Stimulated activated CD8-positive, alpha-beta memory T cell treated with anti-CD3 and anti-CD28 coated beads, Interleukin-4, amount 100 ng/mL, for 4 hours (primary cell): ENCODE measurements at places on chromosomes 13 and 19.
A peak's percentile ranks its signal among the peaks of the same experiment; 100 is the strongest.

DNA sequence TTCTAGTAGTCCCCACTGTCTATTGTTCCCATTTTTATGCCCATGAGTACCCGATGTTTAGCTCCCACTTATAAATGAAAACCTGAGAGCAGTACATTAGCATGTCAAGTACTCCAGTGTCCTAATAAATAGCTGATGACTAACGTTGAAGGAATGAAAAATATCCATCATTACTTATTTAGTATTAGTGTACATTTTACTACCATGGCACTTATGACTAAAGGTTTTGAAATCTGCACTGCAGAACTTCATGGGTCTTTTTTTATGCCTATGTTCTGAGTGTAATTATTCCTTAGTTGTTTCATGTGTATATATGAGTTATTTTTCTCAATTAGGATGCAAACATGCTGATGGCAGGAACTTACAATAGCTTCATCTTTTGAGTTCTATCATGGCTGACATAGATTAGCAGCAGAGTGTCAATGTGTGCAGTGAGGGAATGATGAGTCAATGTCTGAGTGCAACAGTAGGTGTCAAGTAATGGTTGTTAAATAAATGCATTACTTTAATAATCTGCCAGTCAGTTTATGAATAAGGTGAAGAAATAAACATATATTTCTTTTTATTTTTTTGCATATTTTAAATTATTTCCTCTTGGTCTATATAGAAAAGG lies 188.4 kb downstream of the ITGBL1 start:
- DNase-seq = no peak

DNA sequence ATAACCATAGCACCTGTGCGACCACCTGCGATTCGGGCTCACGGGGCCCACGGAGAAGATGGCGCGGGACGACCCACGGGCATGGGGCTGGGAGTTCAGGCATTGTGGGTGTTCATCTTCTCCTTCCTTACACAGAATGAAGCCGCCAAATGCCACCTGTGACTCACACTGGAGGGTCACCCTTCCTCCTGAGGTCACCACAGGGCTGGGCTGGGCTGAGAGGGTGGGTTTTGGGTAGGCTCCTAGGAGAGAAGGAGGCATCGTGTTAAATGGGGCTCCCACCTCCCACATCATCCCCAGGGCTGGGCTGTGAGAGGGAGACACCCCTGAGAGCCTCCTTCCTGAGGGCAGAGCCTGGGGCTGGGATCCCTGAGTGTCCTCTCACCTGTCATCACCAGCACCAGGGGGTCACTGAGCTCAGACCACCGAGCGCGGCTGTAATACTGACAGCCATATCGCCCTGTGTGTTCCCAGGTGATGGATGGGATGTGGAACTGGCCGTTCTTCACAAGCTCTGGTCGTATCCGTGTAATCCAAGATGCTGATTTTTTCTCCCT lies 1.4 kb downstream of the LILRB2 start:
- DNase-seq = no peak

- peak; percentile 47 for DNase-seq
Measured at GRCh38 chr19:37902668-37903067, 3.7 kb downstream of the WDR87 start.

- DNase-seq = no peak
Measured at GRCh38 chr19:31316201-31316951, 32.9 kb downstream of the TSHZ3 start.

- no peak for DNase-seq
Measured at GRCh38 chr13:94546061-94546839, 49.7 kb downstream of the TGDS start.

DNA sequence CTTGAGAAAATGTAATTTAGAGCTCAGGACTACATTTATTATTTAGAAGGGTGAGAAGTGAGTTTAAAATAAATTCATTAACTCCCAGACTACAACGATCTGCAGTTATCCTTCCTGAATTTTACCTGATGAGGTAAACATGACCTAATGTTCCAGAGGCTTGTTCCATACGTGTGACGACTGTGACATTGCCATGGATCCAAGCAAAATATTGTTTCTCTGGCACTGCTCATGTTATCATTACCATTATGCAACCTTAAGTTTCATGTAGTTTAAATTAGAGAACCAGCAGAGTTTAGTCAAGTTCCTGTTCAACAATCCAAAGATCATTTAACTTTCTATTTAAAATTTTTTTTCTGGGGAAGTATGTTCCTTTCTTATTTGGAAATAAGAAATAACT lies 279.6 kb downstream of the KLF5 start:
- no peak for DNase-seq

- no peak for DNase-seq
Measured at GRCh38 chr13:48370815-48371214, 42.1 kb downstream of the LPAR6 start.

- no peak for DNase-seq
Measured at GRCh38 chr13:57704031-57704430, 72.5 kb downstream of the PCDH17 start.

DNA sequence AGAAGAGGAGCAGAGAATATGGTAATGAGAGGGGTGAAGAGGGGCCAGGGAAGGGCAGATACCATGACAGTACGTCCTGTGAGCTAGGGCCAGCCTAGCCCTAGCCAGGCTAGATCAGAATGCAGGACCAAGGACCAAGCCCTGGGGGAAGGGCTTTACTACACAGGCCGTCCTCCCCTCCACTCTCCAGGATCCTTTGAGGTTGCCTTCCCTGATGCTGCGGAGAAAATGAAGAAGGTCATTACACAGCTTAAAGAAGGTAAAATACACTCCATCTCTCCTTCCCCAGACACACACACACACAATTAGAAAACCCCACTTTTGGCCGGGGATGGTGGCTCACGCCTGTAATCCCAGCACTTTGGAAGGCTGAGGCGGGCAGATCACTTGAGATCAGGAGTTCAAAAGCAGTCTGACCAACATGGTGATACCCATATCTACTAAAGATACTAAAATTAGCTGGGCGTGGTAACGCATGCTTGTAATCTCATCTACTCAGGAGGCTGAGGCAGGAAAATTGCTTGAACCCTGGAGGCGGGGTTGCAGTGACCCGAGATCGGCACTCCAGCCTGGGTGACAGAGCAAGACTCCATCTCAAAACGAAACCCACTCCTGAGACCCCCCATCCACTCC lies 8.5 kb downstream of the SPACA6 start:
- no peak for DNase-seq

- no peak for DNase-seq
Measured at GRCh38 chr13:109110159-109110558, 480.7 kb downstream of the MYO16 start.

DNA sequence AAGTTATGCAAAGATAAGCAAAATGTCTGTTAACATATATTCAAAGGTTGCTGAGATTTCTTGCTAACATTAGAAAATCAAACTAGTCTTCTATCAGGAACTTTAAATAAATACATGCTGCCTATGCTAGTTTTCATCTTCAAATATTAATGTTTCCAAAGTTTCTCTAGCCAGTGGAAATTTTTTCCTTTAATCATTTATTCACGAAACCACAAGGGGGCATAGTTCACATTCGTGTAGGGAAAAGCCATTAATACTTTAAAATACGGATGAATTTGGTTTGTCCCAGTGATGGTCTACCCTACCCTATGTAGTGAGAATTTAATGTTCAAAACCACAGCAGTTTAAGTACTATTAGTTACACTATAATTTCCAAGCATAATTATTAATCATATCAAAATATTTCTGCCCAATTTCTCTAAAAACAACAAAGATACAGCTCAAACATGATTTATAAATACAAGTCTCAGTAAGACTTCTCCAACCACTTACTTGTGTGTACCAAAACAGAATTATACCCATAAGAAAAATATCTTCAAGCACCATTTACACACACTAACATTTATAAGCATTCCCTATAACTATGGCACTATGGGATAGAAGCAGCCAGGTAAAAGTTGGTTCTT lies 16.2 kb downstream of the NUFIP1 start:
- DNase-seq = no peak

- no peak for DNase-seq
Measured at GRCh38 chr19:16856091-16856490, 26.9 kb downstream of the SIN3B start.

DNA sequence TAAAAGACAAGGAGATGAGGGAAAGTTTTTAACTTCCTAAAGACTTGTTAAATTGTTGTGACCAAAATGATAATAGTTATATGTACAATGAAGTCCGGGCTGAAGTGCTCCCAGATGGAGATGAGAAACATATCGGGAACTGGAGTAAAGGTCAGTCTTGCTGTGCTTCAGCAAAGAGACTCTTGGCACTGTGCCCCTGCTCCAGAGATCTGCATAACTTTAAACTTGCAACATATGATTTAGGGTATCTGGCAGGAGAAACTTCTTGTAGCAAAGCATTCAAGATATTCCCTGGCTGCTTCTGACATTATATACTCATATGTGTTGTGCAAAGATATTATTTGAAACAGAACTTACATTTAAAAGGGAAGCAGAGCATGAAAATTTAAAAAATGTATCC lies 786.6 kb upstream of the SLITRK6 start:
- DNase-seq = no peak

DNA sequence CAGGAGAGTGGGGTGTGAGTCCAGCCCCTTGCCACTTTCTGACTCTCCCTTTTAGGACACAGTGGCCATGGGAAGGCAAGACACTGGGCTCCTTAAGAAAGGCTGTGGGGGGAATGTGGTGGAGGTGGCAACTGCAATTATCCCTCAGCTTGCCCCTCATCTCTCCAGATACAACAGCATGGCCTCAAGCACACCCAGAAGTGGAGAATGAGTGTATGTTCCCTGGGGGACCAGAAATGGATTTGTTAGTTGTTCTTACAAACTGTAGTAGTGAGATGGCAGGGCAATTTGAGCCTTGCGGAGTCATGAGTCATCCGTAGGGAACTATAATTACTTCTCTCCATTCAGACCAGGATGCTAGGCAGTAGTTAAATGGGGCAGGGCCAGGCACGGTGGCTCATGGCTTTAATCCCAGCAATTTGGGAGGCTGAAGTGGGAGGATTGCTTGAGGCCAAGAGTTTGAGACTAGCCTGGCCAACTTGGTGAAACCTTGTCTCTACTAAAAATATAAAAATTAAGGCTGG lies 25.6 kb upstream of the CXCL17 start:
- no peak for DNase-seq

- no peak for DNase-seq
Measured at GRCh38 chr19:38656171-38656981, 8.9 kb downstream of the ACTN4 start.

DNA sequence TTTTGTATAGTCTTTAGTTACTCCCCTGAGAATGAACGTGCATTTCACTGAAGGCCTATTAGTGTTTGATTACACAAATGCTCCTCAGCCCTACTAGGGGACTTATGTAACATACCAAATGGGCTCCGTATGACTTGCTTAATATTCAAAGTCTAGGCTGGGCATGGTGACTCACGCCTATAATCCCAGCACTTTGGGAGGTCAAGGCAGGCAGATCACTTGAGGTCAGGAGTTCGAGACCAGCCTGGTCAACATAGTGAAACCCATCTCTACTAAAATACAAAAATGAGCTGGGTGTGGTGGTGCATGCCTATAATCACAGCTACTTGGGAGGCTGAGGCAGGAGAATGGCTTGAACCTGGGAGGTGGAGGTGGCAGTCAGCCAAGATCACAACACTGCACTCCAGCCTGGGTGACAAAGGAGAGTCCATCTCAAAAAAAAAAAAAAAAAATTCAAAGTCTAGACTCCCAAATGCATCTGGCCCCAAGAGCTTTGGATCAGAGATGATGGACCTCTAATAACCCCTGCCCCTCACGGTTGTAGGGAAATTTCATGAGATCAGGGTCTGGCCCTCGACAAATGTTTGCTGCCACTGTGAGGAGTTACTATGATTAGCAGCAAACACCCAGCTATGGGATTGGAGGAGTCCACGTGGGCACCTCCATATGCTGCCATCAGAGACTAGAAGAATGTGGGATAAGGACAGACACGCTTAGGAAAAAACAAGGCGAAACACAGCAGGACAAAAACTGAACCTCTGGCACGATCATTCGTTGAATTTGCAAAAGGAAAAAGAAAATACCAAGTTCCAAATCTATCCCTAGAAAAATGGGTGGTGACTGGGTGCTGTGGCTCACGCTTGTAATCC lies 4.6 kb downstream of the FBXO17 start:
- DNase-seq = no peak

GRCh38 chr13:80562433-80563156 lies 221.7 kb upstream of the SPRY2 start:
- DNase-seq = no peak

GRCh38 chr13:33072282-33072681 lies 56.1 kb downstream of the KL start:
- no peak for DNase-seq
